NCI-H1930 (cell line): ENCODE measurements at places on chromosomes 4 and X.
A peak's percentile ranks its signal among the peaks of the same experiment; 100 is the strongest.

DNA sequence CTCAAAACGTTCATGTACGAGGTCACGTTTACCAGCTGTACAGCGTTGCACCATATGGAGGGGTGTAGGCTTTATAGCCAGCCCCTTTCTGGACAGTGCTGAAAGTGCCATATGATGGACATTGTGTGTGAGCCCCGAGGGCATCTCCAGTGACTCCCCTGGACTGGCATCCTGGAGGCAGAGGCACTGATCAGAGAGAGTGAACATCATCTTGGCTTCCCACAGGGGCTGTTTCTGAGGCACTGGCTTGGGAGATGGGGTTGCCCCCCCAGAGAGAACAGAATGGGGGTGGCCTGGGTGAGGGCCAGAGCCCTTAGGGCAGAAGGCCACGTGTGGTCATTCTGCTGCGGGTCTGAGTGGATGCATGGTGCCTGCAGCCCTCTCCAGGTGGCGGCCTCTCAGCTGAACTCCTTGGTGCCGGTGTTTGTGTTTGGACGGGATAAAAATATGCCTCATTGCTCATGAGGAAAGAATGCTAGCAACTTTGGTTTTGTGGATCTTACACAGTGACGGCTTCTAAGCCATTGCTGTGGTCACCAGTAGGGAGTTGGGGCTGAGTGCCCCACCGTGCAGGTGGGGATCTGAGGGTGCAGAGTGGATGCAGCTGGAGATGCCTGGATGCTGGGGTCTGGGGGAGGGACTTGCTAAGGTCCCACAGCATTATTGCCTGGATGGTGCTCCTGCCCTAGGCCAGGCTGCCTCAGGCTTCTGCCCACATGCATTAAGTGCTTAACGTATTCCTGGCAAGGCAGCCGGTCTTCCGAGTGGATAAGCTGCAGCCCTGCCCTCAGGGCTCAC is 3.4 kb downstream of the WFS1 start:
- no peak for DNase-seq

- DNase-seq = no peak
Measured at GRCh38 chrX:76520273-76521054, 93.0 kb downstream of the MAGEE1 start.

- no peak for DNase-seq
Measured at GRCh38 chr4:155877971-155878370, 11.9 kb upstream of the ASIC5 start.

DNA sequence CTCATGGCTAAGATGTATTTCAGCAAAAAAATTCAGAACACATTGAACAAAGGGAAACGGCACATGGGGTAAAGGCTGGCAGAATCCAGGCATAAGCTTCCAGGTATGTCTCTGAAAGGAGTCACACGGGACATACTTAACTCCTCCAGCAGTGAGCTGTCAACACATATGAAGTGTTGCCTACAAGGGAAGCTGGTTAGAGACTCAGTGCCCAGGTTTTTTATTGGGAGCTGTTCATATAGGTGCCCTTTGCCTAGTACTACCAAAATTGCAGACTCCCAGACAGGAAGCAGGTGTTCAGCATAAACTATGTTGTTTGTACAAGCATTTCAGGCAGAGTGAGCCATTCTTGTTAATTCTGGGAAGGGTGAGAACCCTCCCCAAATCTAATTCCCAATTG is 77.4 kb upstream of the PUDP start:
- DNase-seq = no peak

DNA sequence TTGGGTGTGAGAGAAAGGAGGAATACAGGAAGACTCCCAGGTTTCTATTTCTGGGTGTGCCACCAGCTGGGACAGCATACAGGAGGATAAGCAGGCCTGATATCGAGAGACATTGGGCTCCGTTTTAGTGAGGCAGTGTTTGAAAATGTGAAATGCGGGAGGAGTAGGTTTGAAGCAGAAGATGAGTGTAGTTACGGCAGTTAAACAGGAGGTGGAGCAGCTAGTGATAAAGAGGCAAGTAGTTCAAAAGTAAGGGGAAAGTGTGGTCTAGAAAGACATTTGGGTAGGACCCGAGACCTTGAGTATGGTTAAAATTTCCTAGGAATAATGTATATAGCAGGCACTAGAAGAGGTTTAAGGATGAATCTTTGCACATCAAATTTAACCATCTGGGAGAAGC is 42.4 kb downstream of the DCUN1D4 start:
- DNase-seq = no peak

DNA sequence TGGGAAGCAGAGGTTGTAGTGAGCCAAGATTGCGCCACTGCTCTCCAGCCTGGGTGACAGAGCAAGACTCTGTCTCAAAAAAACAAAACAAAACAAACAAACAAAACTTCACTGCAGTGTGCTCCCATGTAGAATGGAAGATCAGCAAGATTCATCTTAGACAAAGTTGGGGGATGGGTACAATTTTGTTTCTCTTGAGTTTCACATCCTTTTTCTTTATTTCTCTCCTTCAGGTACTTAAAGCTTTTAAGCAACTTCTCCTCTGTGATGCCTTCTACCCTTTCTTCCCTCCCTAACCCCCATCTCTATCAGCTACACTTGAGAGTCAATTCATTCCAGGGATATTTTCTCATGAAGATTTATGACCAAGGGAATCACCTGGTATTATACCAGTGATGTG is 15.5 kb upstream of the RBBP7 start:
- no peak for DNase-seq

DNA sequence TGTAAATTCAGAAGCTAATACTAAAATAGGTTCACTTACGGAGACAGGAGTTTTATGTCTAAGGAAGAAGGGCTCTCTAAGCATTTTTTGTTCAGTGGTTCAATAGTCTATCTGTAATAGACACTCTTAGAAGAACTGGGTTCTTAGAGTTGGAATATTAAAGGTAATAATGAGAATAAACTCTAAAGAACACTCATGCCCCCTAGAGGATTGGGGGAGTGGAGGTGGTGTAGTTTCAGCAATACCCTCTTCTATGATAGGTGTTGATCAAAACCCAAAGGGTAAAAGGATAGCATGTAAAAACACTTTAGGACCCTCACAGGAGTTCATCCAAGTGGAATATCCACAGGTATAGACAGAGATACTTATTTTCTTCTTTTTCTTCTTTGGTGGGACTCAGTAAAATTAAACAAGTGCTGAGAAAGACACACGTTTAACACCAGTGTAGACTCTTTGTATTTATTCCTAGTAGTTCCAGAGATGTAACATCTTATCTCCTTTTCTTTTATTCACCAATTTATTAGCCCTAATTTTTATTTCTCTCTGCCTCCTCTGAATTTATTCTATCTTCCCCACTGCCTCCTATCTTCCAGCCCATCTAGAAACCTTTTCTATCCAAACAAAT is 25.7 kb upstream of the MND1 start:
- DNase-seq = peak; percentile 26

- DNase-seq = peak; percentile 20
Measured at GRCh38 chr4:1693131-1693896, 9.2 kb upstream of the FAM53A start.

GRCh38 chr4:31160146-31160545 is 440.0 kb downstream of the PCDH7 start:
- no peak for DNase-seq

- DNase-seq = no peak
Measured at GRCh38 chr4:26987191-26987590, 126.5 kb downstream of the STIM2 start.

GRCh38 chr4:138602664-138603063 is 360.5 kb upstream of the SLC7A11 start:
- DNase-seq = no peak

- no peak for DNase-seq
Measured at GRCh38 chr4:1411436-1412375, 5.5 kb upstream of the NKX1-1 start.

DNA sequence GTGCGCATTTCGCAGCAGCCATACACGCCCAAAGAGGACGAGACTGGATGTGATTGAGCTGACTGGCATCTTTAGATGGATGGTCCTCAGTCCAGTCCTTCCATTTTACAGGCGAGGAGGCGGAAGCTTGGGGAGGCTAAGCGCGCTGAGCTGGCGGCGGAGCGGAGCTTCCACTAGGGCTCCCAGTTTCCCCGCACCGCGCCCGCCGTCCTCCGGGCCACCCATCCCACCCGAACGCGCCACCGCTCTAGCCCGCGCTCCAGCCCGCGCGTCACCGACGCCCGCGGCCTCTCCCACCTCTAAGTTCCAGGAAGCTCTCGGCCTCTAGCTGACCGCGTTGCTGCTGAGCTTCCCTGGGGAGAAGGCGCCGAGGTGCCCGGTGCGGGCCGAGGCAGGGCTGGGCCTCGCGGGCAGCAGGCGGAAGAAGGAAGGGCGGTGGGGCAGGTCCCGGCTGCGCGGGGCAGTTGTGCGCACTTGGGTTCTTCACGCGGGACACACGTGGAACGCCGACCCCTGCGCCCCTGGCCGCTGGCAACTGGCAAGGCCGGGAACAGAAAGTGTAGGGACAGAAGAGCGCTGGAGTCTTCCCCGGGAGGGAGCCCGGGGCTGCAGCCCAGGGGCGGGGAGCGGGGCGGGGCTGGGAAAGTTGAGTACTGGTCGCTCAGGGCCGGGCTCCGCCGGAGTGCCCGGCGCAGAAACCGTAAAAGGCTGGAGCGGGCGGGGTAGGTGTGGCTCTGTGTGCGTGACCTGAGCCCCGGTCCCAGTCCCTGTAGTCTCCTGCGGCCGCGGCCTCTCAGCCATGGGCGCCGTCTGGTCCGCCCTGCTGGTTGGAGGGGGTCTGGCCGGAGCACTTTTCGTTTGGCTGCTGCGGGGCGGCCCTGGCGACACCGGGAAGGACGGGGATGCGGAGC is at the start of gene STBD1:
STBD1 (plus strand) TSS at position 763 of the 911 bp plus-strand sequence; CDS start at position 800, 37 bp downstream.
- DNase-seq = peak; percentile 36

GRCh38 chr4:124640022-124640730 is 72.4 kb downstream of the ANKRD50 start:
- no peak for DNase-seq

- no peak for DNase-seq
Measured at GRCh38 chr4:4578981-4579380, 37.1 kb upstream of the STX18 start.

- no peak for DNase-seq
Measured at GRCh38 chr4:113410686-113411085, 350.9 kb downstream of the CAMK2D start.

DNA sequence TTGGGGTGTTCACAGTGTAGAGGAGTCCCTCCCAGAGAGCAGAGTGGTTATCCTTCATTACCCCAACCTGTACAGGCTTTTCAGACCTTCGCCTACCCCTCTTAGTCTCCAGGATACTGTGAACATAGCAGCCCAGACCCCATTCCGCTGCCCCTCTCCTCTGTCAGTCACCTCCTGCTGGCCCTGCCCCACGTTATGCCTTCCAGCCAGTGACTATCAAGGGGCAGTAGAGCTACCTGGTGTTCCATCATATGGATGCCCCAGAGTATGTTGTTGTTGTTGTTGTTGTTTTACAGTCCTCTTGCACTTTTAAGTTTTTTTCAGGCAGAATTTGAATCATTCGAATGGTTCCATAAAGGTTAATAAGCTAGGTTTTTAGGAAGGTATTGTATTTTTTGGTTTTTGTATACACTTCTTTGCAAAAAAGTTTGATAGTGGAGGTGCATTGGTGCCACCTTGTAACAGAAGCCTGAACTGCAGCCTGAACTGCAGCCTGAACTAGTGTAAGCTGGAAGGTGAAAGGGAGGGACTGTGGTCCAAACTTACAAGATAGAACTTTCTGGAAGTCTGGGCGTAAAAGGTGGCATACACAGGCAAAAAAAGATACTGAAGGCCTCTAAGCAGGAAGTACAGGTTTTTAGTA is 101.4 kb upstream of the RAB40AL start:
- DNase-seq = no peak

- no peak for DNase-seq
Measured at GRCh38 chr4:138494931-138495330, 252.8 kb upstream of the SLC7A11 start.

GRCh38 chr4:80103629-80104028 is 30.6 kb upstream of the ANTXR2 start:
- no peak for DNase-seq

DNA sequence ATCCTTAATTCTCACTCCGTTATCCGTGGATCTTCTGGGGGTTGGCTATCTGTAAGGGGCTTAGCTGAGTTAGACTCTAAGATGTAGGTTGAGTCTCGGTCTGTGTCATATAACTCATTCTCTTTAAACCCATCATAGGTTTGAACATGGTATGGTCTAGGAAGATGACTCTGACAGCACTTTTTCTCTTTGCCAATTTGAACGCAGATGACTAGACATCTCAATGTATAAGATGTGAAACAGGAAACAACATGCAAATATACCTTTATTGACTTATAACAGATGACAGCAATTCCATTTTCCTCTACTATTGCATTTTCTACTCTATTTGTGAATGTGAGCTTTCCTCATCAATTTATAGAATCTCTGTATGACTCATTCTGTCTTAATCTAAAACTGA is 634.8 kb upstream of the MAGEB2 start:
- no peak for DNase-seq

- peak; percentile 16 for DNase-seq
Measured at GRCh38 chr4:71270901-71271300, 67.9 kb upstream of the SLC4A4 start.

GRCh38 chr4:24748758-24749350 is 46.5 kb upstream of the SOD3 start:
- no peak for DNase-seq

DNA sequence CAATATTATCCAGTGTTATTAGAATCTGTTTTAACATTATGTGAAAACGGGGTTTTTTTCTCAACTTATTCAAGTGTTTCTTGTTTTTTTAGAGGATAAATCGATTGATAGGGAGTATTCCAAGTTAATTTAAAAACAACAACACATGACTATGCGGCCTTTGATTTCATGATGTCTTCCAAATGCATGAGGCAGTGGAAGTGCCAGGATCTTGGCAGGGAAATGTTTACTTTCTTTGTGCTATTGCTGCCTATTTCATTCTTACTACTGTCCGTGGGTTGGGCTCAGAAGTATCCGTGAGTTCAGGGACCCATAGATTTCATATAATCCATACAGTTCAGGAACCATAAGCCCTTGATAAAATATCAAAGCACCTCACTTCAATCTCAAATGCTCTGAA is 64.6 kb downstream of the ABCG2 start:
- DNase-seq = no peak

GRCh38 chrX:71052721-71053120 is 15.4 kb downstream of the SNX12 start:
- no peak for DNase-seq

- DNase-seq = no peak
Measured at GRCh38 chr4:42785817-42786216, 106.7 kb upstream of the GRXCR1 start.

- DNase-seq = no peak
Measured at GRCh38 chr4:130197946-130198345, 1102.0 kb downstream of the C4orf33 start.

- DNase-seq = no peak
Measured at GRCh38 chrX:153556767-153557166, 39.3 kb downstream of the ATP2B3 start.
